ENCODE measurements at places on chromosomes 6 and 20.

- DNase-seq, result peak; percentile 73
Observed at GRCh38 chr20:62875419-62876361, 14.1 kb upstream of the TCFL5 start.

DNA sequence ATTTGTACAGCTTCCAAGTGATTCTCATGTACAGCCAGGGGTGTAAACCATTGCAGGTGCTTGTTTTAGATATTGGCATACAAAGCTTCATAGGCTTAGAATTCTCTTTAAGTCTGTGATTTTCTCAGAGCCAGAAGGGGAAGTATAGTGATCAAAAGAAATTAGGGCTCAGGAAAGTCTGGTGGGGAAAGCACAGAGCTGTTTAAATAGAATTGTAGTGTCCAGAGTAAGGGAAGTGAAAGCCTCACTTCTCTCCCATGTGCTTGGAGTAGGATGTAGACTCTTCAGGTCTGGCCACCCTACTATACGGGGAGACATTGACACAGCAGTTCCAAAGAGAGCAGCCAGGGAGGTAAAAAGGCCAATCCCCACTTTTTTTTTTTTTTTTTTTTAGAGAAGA, 10.4 kb downstream of the GCNT2 start:
- DNase-seq, result peak; percentile 58

- peak; percentile 58 for DNase-seq
Observed at GRCh38 chr6:131368198-131368911, 204.7 kb upstream of the ARG1 start.

GRCh38 chr6:56579155-56579851, 63.4 kb downstream of the DST start:
- DNase-seq, result no peak

- DNase-seq, result no peak
Observed at GRCh38 chr20:47479506-47479905, 22.2 kb upstream of the NCOA3 start.

- no peak for DNase-seq
Observed at GRCh38 chr6:163577404-163577803, 162.9 kb downstream of the QKI start.

- DNase-seq, result peak; percentile 80
Observed at GRCh38 chr6:137927777-137928218, 60.7 kb downstream of the TNFAIP3 start.

GRCh38 chr20:34887023-34887422, 10.6 kb downstream of the ACSS2 start:
- no peak for DNase-seq

GRCh38 chr20:52001999-52002666, 189.4 kb downstream of the ZFP64 start:
- no peak for DNase-seq

GRCh38 chr20:38985603-38986170, 23.5 kb downstream of the DHX35 start:
- no peak for DNase-seq

DNA sequence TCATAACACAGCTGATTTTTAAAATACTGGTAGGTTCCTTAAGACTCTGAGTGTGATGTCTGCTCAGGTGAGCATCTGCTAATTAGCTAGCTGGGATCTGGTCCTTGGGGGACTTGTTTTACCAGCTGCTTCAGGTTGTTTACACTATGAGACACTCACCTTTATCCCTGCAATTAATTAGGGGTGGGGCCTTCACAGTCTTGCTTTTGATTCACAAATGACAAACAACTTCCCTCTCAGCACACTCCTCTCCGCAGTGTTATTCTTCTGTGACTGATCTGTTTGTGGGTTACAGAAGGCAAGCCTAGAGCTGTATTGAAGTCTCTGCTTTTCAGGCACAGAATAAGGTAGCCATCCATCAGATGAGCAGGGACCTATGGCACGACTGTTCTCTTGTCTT, 62.0 kb upstream of the CD83 start:
- DNase-seq, result no peak

DNA sequence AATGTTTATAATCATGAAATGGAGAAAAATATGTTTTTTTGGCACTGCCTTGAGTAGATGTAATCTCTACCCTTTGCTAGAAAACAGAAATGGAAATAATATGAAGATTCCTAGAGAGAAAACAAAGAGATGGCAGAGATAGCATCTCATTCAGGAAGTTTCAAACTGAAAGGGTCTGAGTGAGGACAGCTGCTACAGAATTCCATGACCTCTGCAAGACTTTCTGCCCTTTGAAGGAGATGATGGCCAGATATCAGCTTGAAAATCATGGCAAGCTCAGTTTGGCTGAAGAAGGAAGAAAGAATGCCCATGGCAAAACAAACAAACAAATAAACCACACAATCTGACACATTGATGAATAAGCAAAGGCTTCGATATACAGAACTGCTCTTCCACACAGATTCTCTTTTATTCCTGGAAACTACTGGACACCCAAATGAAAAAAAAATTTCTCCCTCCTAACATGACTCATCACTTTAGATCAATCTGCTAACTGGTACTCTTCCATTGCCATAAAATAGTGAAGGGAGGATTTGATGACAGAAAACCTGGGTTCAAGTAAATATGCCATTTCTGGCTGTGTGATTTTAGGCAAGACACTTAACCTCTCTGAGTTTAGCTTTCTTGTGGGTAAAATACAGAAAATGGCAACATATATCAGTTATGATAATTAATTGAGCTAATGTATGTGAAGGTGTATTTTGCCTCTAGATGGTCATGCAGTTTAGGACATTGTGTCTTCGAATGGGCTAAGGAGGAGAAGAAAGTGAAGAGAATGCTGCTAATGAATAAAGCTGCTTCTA, 105.9 kb upstream of the SPACA1 start:
- DNase-seq, result no peak

DNA sequence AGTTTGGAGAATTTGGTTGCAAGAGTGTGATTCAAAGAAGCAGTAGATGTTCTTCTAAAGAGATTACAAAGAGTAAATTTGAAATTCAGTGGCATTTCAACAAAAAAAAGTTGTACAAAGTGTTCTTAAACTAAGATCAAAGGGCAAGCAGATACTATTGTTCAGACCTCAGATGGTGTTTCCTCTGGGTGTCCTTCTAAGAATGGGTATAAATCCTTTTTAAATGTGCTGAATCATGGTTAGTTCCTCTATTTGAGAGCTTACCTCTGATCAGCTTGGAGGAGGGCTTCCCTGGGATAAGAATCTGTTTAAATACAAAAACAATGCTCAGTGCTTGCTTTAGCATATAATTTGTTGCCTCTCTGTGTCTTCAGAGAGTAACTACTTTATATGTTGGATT, 6.3 kb downstream of the BMP6 start:
- peak; percentile 82 for DNase-seq

DNA sequence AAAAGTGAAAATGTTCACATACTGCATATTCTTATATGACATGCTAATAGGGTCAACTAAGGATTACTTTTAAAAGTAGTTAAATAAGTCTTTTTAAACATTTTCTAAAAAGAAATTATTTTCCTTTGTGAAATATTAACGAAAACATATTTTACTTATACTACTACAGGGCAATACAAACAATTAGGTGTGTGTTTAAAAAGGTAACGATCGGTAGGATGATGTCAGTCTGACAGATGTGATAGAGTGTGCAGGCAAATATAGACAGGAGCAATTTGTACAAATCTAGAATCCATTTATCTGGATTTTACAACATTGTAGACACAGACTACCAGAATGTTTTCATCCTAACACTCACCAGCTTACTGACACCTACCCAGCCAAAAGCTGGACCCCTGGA, 257.5 kb downstream of the FOXC1 start:
- no peak for DNase-seq

DNA sequence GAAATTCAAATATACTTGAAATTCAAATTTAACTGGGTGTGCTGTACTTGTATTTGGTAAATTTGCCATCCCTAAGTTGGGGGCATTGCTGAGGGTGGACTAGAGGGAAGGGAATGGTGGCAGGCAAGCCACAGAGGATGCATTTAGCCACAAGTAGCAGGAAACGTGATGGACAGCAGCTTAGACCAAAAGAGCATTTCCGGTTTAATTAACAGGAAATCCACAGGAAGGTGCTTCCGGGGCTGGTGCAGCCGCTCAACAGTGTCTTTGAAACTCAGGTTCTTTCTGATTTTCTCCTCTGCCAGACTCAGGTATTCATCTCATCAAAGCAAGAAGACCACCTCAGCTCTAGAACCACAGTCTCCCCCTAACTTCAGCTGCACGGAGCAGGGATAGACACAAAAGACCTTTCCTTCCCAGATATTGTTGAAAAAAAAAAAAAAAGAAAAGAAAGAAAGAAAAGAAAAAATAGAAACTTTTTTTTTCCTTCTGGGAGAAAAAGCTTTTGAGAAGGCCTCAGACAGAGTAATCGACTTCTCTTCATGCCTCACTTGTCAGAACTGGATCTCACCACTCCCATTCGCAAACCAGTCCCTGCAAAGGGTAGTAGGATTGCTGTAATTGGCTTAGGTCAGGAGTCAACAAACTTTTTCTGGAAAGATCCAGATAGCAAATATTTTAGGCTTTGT, 8.0 kb upstream of the BCAS1 start:
- peak; percentile 86 for DNase-seq

DNA sequence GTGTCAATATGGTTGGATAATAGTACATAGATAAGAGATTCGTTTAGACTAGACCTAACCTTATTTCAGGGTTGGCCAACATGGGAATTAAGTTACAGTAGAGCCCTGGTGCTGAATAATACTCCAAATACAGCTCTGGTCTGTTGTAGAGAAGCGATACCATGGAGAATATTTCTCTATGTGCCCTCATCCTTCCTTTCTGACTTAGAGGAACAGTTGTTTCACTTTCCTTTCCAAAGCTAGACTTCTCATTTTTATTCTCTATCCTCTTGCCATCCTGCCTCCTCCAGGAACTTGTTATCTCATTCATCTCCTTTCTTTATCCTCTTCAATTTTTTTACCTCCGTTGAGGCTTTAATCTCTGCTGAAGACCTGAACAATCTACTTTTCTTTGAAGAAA, 68.9 kb downstream of the EDN1 start:
- DNase-seq, result no peak

GRCh38 chr6:31769684-31770371, 7.3 kb downstream of the VWA7 start:
- peak; percentile 93 for DNase-seq

DNA sequence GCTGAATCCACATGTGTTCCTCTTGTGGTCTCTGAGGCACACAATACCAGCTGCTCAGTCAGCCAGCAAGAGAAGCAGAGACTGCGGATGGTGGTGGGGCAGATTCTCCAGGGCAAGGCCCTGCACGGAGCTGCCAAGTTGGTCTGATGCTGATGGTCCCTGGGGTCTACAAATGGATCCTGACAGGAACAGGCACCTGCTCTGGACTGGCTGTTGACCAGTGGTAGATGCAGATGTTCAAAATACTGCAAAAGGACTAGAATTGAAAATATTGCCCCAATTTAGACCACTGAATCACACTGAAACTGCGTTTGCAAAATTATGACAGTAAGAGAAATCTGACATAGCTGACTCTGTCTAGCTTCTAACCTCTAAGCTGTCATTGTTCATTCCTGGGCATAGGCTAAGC, 29.6 kb upstream of the TUBB2A start:
- DNase-seq, result no peak

GRCh38 chr6:11828262-11828870, 49.8 kb upstream of the ADTRP start:
- no peak for DNase-seq

DNA sequence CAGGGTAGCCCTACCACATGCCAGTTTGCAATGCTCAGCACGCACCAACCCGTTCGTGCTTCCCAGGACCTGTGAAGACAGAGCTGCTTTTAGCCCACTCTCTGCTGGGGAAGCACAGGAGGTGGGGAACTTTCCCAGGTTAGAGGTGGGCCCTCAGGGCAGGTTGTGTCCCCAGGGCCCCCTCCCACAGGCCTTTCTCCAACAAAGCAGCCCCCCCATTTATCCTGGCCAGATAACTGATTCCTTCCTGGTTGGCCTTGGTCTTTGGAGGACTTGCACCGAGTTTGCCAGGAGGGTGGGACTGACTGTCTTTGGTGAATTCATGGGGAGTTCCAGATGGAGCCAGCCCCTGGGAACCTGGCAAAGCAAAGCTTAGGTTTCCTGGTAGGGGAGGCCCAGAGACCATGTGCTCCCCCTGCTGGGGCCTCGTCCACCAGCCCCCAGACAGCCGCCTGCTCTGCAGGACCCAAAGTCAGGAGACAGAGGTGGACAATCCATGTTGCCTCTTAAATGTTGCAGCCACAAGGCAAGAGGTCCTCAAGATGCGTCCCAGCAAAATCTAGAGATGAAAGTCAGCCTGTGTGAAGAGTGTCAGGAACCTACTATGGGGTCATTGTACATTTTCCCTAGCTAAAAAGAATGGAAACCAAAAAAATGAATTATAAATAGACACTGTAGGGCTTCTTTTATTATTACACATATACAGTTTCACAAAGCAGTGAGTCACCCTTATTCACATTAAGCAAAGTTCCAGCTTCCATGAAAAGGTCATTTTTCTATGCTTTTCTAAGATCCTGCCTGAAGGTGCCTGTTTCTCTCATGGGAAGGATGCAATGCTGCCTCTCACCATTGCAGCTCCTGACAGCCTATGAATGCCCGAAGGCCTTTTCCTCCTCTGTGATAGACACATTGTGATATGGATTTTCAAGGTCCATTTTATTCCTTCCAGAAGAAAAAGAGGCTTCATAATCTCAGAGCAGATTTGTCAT, 497.8 kb downstream of the PREX1 start:
- DNase-seq, result peak; percentile 22

GRCh38 chr20:25685276-25686080, 11.2 kb downstream of the ZNF337 start:
- DNase-seq, result no peak

Data from hematopoietic multipotent progenitor cell treated with erythropoietin and hydrocortisone succinate and interleukin-3 and kit ligand, for 4 days (in vitro differentiated cells).